ENCODE measurements at places on chromosomes 1 and 21.

DNA sequence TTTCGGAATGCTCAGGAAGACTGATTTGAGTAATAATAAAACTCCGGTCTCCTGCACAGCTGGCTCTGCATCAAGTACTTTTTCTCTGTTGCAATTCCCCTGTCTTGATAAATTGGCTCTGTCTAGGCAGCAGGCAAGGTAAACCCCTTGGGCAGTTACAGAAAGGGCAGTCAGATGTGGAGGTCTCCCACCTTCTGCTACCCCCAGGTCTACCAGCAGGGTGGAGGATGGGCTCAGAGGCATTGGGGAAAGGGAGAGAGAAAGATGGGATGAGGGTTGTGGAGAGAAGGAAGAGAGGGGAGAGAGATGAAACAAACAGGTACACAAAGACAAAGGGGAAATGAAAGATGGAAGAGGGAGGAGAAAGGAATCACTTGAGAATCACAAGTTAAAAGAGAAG is 156.8 kb downstream of the MIS18A start:
- no peak for DNase-seq

DNA sequence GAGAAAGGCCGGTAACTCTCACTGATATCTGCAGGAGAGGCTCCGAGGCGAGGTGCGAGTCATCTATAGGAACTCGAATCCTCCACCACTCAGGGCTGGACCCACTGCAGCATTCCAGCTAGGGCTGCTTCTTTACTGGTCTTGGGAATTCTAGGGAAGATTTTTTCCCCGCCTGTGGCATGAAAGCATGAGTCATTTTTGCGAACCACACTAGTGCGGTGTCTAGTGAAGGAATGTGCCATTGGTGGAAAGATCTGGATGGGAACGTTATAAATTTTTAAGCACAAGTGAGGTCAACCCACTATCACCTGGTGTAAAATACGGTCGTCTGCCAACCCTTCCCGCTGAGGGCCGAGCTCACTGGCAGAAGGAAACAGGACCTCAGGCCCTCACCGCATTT is 49.7 kb downstream of the SYF2 start:
- no peak for DNase-seq

DNA sequence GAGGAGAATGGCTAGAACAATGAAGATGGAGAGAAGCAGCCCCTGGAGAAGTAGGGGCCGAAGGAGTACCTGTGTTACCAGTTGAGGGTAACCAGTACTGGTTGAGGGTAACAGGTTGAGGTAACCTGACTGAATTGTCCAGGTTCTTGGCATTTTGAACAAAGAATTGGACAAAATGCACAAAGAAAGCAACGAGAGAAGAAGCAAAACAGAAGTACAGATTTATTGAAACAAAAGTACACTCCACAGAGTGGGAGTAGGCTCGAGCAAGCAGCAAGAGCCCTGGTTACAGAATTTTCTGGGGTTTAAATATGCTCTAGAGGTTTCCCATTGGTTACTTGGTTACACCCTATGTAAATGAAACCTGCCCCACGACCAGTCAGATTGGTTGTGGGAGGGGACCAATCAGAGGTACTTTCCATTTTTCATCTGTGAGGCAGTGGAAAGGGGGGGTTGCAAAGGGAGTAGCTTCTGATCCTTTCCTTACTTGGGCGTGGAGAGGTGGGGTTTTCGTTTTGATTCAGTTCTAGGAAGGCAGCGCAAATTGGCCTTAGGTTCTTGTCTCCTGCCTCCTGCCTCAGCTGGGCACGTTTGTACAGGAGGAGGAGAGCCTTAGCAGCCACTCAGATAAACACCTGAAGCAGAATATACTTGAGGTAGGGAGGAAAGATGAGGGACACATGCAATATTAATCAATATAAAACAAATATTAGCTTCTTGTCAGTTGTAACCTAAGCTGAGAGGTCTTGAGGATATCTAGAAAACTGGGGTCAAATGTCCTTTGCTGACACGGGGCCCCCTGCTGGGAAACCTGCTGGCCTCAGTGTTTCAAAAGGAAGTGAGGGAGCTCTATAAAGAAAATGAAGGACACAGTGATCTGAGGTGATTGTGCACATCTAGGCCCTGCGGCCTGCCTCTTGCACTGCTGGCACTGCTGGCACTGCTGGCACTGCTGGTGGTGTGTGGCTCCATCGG is 14.3 kb upstream of the LSM10 start:
- DNase-seq: peak; percentile 17

- no peak for DNase-seq
Observed at GRCh38 chr1:163412221-163412620, 90.5 kb downstream of the NUF2 start.

DNA sequence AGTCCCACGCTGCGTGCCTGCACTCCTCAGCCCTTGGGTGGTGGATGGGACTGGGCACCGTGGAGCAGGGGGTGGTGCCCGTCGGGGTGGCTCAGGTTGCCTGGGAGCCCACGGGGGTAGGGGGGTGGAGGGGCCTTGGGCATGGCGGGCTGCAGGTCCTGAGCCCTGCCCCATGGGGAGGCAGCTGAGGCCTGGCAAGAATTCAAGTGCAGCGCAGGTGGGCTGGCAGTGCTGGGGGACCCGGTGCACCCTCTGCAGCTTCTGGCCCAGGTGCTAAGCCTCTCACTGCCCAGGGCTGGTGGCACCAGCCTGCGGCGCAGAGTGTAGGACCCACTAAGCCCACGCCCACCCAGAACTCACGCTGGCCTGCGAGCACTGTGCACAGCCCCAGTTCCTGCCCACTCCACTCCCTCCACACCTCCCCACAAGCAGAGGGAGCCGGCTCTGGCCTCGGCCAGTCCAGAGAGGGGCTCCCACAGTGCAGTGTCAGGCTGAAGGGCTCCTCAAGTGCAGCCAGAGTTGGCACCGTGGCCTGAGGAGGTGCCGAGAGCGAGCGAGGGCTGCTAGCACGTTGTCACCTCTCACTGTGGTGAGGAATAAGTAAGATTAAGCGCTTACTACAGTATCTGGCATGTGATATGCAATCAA is 12.8 kb downstream of the TNNI3K start:
- no peak for DNase-seq

GRCh38 chr1:156833603-156834002 is 17.0 kb upstream of the SH2D2A start:
- DNase-seq: no peak

DNA sequence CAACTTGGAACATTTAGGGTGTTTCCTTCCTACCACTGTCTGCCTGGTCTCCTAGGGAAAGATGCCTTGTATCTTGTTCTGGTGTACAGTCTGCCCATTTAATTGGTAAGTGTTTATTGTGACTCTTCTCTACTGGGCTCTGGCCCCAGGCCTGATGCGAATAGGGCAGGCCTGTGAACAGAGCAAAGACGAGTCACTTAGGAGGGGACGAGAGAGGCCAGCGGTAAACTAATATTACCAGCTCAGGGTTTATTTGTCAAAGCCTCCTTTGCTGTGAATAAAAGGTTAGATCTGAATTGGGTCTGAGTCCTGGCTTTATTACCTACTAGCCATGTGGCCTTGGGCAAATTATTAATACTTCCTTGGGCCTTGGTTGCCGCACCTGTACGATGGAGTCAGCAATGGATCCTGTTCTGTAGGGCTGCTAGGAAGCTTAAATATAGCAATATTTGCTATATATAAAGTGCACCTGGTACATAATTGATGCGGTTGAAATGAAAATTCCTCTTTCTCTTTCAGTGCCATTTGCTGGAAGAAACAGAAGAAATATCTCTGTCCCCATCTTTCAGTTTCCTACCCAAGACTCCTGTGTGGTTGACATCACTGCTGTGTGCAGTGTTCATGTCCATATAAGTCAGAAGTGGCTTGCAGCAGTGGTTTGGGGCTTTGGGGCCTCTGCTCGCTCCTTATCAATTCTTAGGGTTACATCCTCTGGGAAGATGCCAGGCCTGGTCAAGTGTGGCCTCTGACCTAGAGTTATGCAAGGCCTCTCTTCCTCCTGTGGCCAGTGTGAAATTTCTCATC is 32.4 kb downstream of the MAPKAPK2 start:
- DNase-seq: no peak

- DNase-seq: no peak
Observed at GRCh38 chr1:40858856-40859416, 3.2 kb downstream of the CITED4 start.

DNA sequence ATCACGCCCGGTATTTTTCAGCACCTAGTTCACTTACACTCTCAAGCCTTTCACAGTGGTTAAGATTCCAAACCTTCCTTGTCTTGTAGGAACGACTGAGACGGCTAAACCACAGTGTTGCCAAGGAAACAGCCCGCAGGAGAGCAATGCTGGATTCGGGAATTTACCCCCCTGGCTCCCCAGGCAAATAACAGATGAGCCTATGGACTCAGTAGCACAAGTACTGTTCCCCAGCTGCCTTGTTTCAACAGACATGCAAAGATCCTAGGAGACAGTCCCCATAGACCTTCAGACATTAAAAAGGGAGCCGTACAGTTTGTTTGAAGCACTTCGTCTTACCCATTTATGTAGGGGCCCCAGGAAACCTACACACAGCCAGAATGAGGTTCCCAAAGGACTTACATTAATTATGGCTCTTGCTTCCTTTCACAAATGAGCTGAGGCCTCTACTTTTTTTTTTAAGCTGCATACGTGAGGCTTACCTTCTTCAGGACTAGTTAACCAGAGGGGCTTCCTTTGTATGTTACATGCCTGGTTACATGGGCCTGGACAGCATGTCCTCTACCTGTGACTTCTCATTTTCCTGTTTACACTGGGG is 2.7 kb downstream of the SNAPIN start:
- DNase-seq: no peak

DNA sequence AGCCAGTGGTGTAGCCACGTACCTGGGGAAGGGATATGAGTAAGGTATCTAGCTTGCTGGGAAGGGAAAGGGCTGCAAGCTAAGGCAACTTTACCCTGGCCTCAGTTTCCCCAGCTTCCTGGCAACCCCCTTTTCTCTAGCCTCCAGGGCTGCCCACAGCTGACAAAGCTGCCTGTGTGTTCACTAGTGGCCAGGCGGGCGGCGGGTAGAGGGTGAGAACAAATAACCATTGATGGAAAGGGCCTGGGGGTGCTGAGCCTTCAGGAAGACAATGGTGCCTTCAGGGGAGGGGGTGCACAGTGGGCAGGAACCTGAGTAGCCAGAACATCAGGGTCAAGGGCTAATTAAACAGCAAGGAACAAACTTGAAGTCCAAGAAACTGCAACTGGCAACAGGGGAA is 6.1 kb downstream of the CERS2 start:
- DNase-seq: no peak

GRCh38 chr1:204673909-204674649 is 11.5 kb downstream of the LRRN2 start:
- DNase-seq: no peak

GRCh38 chr1:86779308-86780191 is 75.2 kb downstream of the SH3GLB1 start:
- DNase-seq: no peak

- no peak for DNase-seq
Observed at GRCh38 chr1:38558500-38559445, 300.8 kb downstream of the RRAGC start.

GRCh38 chr1:35574655-35575415 is 1.7 kb downstream of the TFAP2E start:
- no peak for DNase-seq

DNA sequence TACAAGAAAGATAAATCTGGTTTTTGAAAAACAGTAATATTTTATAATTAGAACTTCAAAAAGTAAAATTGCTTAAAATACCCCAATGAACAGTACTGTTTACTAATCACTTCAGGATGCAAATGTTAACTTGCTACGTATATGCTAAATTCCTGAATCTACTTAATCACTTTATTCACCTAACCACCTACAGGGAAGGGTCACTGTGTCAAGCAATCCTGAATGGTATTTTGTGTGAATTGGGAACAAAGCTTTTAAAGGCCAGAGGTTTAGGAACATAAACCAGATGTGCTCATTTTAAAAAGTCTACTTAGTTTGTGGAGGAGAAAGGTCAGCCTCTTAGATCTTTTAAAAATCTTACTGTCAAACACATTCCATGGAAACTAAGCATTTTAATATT is 1143.0 kb upstream of the ADGRL2 start:
- DNase-seq: no peak

- DNase-seq: no peak
Observed at GRCh38 chr1:100354971-100355394, 2.7 kb downstream of the CDC14A start.

- DNase-seq: no peak
Observed at GRCh38 chr1:91924146-91924545, 25.1 kb upstream of the BRDT start.

DNA sequence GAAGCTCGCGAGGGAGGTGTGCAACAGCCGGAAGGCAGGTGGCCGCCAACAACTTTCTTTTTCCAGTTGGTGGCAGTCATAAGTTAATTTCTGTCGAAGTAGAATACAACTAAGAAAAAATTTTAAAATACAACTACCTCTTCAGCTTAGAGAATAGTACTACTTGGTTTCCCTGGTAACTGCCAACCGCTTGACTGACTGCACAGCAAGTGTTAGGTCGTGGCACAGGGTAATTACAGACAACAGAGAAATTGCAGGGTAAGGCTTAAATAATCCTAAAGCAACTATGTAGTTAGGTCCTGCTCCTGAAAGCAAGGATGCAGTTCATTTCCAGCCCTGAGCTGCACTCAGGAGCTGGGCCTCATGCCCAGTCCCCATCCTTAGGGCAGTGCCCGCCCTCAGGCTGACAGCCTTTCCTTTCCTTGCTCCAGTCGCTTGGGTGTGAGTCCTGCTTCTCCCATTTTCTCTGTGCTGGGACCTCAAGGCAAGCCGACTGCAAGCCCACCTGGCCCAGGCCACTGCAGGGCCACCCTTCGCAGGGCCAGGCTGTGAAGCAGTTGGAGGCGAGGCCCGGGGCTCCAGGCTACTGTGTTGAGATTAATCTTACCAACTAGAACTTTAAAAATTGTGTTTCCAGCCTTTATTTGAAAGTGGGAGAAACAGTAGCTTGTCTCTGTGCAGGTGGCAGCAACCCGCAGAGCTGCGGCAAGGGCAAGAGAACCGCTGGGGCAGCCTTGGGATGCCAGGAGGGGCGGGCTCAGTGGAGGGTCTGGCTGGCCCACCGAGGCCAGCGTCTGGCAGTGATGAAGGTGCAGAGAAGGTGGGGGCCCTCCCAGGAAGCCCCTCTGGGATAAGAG is 148.3 kb downstream of the PCBP3 start:
- no peak for DNase-seq

DNA sequence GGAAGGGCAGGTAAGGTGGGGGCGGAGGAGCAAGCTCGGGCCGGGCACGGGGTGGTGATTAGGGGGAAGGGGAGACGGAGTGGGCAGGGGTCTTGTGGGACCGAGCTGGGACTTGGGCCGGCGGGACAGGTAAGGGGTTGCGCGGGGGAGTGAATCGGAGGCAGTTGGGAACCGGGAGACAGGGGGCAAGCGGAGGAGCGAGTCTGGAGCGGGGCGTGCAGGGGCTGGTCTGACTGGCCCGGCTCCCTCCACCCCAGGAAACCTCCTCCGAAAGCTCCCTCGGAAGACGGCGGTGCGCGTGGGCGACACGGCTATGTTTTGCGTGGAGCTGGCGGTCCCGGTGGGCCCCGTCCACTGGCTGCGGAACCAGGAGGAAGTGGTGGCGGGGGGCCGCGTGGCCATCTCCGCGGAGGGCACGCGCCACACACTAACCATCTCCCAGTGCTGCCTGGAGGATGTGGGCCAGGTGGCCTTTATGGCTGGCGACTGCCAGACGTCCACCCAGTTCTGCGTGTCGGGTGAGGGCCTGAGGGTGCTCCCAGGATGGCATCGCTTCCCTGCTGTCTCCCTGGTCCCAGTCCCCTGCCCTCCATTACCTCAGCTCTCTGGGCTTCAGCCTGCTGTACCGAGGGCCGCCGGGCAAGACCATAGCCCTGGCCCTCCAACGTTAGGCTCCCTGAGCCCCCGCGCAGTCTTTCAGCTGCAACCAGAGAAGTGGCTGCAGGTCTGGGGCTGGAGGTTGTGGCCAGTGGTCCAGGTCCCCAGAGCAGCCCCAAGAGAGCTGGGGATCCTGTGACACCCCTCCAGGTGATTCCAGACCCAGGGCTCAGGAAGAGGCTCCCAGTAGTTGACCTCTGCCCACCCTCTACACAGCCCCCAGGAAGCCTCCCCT is 6.3 kb downstream of the OBSCN start:
- no peak for DNase-seq

Data from CD8-positive, alpha-beta memory T cell (primary cell).